ENCODE measurements at places on chromosomes 12 and 14. TPM values are rescaled to one million over a fixed set of nuclear protein-coding genes. Genes with fewer than 3 reads are reported as not detected.

GRCh38 chr12:98819821-98820404, 174.8 kb downstream of the APAF1 start:
- DNase-seq: no peak

Gene STON2
- 0.49 TPM for total RNA-seq

Gene RAB2B
- total RNA-seq: 12.6 TPM

- DNase-seq: no peak
These were observed 90.5 kb downstream of the KIF26A start for GRCh38 chr14:104228716-104229533.

GRCh38 chr14:90678846-90679362, 137.3 kb downstream of the TTC7B start:
- DNase-seq: no peak

Gene P2RX2
- total RNA-seq: not detected

- peak; percentile 77 for DNase-seq
These were observed 159.5 kb downstream of the ZFP36L1 start for GRCh38 chr14:68633131-68633991.
